HT1080 (cell line): ENCODE measurements at places on chromosomes 12 and 14.

DNA sequence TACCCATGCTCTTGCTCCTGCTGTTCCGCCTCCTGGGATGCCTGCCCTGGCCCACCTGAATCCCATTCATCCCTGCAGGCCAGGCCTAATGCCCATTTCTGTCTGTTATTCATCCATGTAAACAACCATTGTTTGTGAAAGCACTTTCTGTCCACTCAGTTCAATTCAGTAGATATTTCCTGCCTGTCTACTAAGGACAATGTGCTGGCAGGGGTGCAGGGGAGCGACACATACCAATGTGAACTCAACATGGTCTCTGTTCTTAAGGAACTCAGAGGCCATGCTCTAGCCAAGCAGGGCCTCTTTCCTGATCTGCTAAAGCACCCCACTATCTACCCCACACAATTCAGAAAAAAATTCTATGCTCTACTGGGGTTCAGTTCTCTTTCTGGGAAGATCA is 88.5 kb upstream of the ZFP36L1 start:
- no peak for DNase-seq

DNA sequence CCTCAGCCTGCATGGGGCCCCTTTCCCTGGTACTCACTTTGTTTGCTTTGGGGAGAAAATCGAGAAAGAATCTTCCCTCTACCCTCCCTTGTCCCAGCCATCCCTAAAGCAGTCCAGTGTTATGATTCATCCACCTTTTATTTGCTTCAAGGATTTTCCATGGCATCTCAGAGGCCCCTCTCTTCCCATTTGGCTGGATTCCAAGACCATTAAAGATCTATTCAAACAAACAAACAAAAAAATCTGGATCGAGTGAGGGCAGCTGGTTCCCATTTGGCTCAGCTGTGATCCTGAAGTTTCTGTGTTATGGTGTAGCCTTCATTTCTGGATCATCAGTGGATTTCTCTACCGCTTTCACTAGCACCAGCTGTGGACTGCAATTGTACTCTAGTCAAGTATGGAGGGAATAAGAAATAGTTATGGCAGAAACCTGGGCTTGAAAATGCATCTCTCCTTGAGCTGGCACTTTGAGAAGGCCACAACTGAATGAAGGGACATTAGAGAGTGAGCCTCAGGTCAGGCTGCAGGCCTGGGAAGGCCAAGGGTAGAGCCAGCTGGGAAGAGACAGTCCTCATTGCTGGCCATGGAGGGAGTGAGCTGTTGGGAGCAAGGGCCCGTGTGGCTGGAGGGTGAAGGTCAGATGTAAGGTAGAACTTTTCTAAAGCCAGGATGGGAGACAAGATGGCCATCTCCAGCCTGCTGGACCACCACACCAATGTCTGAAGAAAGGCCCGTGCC is 13.7 kb downstream of the KRT71 start:
- DNase-seq: no peak

DNA sequence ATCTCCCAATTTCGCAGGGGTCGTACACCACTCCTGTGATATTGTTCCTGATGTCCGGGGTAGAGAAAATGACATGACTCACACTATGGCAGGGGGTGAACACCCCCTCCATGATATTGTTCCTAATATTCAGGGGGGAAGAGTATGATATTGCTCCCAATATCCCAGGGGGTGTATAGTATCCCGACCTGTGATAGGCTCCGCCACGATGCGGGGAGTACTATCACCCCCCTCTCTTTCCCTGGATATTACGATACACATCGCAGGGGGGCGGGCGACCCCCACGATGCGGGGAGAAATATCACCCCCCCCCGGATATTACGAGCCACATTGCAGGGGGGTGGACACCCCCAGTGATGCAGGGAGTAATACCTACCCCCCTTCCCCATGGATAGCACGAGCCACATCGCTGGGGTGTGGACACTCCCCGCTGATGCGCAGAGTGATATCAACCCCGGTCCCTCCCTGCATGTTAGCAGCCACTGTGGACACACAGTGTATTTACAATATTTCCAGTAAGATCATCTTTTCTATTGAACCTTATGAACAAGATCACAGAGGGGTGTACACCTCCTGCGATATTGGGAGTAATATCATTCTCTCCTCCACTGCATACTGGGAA is 17.7 kb downstream of the SMIM41 start:
- DNase-seq: no peak

- DNase-seq: no peak
These were observed 143.4 kb upstream of the NAV3 start for GRCh38 chr12:77687321-77687720.

GRCh38 chr14:94129758-94130414 is 482 bp upstream of the IFI27L2 start:
- DNase-seq: peak; percentile 68

DNA sequence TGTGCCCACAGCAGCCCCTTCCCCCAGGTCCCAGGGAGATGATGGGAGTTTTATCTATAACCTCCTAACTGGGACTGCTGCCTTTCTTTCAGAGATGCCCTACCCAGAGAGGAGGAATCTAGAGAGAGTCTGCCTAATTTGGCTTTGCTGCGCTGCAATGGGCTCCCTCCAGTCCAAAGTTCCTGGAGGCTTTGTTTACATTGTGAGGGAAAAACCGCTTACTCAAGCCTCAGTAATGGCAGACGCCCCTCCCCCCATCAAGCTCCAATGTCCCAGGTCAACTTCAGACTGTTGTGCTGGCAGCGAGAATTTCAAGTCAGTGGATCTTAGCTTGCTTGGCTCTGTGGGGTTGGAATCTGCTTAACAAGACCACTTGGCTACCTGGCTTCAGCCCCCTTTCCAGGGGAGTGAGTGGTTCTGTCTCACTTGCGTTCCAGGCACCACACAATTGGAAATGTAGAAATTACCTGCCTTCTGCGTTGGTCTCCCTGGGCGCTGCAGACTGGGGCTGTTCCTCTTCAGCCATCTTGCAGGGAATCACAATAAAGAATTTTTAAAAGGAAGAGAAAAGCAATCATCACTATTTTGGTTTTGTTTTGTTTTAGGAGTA is 262.5 kb downstream of the FOXG1 start:
- peak; percentile 11 for DNase-seq

DNA sequence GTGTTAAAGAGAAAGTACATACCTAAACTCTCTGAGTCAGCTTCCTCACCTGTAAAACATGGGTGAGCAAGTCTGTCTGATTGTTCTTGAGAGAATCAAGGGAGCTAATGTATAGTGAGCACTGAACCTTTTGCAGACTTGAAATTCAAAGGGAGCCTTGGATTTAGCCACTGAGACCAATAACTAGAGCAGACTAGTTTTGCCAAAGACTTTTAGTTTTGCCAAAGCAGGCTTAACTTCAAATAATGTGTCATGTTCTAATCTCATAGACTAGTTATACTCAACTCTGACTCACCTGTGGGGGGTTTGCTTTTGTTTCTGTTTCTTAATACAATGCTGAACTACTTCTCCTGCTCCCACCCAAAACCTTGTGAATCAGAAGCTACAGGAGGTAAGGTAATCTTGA is 123.7 kb downstream of the SLC25A21 start:
- DNase-seq: peak; percentile 83

DNA sequence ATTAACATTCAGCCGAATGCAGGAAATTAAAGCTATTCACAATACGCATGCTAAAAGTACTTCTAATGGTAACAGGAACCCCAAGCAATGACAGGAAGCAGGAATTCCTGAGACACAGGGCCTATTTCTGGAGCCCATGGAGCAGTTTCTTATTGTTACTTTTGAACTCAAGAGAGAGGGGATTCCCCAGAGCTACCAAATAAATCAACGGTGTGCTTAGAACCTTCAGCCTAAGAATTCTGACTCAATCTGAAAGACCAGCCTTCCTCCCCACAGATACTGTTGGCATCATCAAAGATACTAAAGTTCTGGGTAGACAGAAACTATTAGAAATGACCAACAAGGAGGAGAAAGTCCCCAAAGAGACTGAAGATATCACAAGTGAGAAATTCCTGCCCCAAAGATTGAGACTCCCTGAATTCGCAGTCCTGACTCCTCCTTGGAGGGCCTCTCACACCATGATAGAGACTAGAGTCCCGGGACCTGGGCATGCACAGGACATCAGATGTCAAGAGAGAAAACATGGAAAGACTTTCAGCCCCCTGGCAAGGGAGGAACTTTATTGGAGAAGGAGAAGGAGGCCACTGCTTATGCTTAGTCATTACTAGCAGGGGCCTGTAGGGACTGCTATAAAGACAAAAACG is 32.7 kb downstream of the RTRAF start:
- DNase-seq: no peak

DNA sequence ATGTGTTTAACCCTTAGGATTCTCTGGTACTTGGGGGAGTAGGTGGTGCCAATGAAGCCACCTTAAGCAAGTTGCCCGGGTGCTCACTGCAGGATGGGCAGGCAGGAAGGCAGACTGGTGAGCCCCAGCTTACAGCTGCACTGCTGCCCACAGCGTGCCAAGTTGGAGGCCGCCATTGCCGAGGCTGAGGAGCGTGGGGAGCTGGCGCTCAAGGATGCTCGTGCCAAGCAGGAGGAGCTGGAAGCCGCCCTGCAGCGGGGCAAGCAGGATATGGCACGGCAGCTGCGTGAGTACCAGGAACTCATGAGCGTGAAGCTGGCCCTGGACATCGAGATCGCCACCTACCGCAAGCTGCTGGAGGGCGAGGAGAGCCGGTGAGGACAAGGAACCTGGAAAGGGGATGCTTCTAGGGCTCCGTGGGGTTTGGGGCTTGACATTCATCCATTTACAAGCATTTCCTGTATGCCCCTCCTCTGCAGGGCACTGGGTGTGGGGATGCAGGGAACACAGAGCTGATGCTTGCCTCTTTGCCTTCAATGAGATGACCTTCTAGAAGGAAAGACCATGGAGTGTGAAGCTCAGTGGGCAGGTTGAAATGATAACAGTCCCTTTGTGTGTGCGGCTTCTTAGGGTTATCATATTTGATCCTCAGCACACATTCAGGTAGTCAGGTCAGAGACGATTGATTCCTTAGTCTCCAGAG is 12.4 kb downstream of the KRT7 start:
- DNase-seq: no peak

DNA sequence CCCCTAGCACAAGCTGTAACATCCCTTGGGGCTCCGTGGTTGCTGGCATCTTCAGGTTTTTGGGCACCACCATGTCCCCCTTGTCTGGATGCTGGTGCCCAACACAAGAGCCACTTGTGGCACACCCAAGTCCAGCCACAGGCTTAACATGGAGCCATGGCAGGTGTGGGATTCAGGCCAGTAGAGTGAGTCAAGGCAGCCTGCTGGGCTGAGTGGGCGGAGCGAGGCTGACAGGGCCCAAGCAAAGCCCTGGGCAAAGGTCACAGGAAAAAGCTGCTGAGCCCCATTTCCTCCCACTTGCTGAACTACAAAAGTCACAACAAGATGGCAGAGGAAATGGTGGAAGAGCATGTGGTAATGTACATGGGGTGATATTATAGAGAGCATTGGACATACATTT is 950.7 kb upstream of the FLRT2 start:
- DNase-seq: peak; percentile 41

DNA sequence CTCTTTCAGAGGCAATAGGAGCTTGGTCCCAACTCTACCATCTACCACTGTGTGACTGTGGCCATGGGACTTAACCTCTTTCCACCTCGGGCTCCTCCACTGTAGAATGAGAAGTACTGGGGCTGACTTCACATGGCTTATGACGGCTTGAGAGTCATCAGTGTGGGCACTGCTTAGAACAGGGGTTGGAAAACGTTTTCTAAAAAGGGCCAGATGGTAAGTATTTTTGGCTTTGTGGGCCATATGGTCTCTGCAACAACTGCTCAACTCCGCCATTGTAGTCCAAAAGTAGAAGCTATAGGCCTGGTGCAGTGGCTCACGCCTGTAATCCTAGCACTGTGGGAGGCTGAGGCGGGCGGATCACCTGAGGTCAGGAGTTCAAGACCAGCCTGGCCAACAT is 69.2 kb upstream of the LTA4H start:
- no peak for DNase-seq

DNA sequence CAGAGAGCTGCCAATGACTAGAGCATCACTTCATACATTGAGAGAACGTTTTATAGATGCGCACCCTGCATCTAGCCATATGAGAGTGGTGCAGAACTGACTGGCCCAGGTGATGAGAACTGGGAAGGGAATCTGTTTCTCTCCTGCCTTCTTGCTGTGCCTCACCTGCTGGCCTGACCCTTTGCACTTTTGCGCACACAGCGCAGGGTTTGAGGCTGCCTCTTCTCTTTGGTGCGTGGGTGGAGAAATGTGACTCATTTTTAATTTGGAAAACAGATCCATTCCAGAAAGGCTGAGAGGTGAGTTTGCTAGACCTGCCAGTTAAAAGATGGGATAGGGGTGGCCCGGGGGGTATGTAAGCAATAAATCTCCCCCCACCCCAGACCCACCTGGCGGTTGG is 453 bp upstream of the ESRRB start:
- no peak for DNase-seq

- DNase-seq: peak; percentile 81
These were observed 199.7 kb upstream of the ATXN7L3B start for GRCh38 chr12:74337951-74338350.

DNA sequence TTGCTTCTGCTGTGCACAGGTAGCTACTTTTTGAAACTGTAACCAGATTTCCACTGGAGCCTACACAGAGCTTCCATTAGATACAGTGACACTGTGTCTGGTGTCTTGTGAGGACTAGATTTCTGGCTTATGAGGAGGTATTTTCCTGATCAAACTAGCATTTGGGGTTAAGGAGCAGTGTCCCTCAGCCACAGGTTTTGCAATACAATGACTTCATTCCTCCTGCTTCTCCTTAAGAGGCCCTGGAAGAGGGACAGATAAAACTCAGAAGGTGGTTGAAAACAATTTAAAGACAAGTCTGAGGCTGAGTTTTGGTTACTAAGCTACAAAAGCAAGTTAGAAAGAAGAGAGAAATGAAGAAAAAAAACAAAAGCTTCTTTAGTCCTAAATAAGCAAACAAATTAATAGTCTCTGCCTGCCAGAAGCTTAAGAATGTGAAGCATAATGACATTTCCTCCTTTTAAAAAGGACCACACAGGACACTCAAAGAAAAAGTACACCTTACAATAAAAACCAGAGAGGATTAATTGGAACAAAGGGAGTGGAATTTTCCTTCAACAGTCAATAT is 53.0 kb downstream of the PKP2 start:
- DNase-seq: no peak

DNA sequence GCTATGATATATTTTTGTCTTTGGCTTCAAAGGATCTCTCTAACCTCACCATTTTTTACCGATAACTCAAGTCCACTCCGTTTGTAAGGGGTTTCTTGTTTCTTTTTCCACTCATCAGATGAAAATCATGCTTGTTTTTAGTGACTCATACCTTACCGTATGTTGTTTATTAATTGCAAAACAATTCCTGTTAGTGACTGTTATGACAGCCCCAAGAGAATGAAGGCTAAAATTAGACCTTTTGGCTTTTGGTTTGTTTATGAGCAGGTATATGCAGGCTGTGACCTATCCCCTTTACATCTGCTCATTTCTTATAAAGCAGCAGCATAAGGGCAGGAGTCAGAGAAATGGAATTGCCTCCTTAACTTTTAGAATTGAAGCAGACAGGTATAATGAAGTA is 319.8 kb downstream of the CEP128 start:
- DNase-seq: peak; percentile 29

DNA sequence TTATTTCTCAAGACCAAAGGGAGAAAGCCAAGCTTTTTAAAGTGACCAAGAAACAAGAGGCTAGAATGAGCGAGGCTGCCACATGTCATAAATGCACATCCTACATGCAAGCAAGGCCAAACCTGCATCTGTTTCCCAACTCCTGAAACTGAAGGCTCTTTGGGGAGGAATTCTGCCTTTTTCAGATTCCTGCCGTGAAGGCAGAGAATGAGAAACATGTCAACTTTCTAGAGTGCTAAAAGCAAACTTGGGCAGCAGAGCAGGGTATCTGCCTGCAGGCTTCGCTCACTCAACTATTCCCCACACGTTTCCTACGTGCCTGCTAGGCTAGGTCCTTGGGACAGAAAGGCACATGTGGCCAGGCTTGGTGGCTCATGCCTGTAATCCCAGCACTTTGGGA is 15.2 kb downstream of the DPF3 start:
- DNase-seq: no peak
